Heart right ventricle (tissue), 16 donors: ENCODE measurements at places on chromosomes 1 and 21. TPM values are rescaled to one million over a fixed set of nuclear protein-coding genes. Genes with fewer than 3 reads are reported as not detected.

The STMN1 gene
- total RNA-seq = 48.3 TPM

The C8B gene
- total RNA-seq = not detected

The SWT1 gene
- total RNA-seq = 7.9 TPM

The DNALI1 gene
- 2.1 TPM for total RNA-seq

- DNase-seq = no peak
Measured at GRCh38 chr1:202708456-202709275, 1.6 kb downstream of the SYT2 start.

DNA sequence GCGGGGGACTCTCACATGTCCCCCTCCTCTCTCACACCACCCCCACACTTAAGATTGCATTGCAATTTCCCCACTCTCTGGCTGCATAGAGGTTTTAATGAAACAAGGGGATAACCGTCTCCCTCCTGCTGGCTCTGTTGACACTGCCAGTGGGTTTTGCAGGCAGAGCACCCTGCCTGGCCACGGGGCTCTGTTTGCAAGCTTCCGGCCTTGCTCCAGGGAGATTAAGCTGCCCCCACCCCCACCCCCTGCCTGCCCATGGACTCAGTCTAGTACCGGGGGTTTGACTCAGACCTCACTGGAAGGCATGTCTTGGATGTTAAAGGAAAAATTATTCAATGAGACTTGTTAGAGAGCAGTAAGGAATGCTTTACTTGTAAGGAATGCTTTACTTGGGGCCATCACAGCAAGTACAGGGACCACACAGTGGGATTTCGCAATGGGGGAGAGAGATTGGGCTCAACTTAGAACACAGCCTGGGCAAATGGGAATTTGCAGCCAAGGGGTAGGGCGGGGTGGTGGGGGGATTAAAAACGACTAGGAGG, 101.0 kb downstream of the AJAP1 start:
- no peak for DNase-seq

DNA sequence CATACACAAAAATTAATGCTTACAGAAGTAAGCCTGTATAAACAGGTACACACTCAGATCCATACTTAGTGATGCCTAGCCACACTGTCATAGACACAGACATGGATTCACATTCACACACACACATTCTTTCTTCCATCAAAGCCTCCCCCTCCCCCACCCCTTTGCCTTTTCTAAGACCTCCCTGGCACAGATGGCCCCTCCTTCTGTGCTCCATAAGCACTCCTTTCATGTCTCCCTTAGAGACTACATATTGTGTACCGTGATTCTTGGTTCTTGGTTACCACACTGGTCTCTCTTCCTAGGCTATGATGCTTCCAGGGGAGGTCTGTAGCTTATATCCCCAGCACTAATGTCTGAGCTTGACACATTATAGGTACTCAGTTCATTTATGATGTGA, 2.0 kb upstream of the NHLH2 start:
- DNase-seq = no peak

DNA sequence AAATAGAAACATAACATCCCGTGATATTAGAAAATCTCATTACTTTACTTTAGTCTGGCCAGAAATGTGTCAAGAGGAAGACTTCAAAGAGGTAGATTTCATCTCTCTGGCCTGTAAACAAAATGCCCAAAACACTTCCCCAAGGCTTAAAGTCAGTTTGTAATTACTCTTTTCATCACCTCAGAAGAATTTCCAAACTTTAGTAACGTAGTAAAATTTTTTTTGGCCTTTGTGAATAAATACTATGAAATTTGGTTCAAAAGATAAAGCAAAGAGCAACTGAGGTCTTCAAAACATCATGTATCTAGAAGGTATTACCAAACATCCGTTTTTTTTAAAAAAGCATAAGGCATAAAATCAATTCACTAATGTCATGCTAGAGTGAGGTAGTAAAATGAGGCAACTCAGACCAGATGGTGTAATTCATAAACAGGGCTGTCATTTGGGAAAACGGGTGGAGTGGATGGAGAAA, 51.4 kb downstream of the LEPR start:
- no peak for DNase-seq

- peak; percentile 58 for DNase-seq
Measured at GRCh38 chr1:209651138-209651587, 1.1 kb downstream of the LAMB3 start.

- no peak for DNase-seq
Measured at GRCh38 chr1:27596261-27596660, 7.7 kb downstream of the AHDC1 start.

DNA sequence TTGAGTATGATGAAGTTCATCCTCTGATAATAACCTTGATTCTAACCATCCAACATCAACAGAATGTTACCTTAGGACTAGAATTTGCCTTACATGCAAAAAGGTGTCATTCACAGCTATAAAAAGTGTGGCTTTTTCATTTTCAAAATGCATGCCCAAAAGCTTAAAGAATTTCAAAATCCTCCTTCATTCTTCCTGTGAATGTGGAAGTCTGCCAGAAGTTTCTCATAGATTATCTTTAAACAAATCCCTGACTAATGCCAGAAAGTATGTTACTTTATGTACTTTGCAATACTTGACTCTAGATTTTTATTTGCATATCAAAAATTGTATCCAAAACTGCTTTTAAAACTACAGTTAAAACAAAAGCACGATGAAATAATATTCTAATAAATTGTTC, 270.6 kb upstream of the ZRANB2 start:
- DNase-seq = no peak
